T-helper 17 cell (primary cell): ENCODE measurements at places on chromosomes 11 and 22. TPM values are rescaled to one million over a fixed set of nuclear protein-coding genes. Genes with fewer than 3 reads are reported as not detected.

DNA sequence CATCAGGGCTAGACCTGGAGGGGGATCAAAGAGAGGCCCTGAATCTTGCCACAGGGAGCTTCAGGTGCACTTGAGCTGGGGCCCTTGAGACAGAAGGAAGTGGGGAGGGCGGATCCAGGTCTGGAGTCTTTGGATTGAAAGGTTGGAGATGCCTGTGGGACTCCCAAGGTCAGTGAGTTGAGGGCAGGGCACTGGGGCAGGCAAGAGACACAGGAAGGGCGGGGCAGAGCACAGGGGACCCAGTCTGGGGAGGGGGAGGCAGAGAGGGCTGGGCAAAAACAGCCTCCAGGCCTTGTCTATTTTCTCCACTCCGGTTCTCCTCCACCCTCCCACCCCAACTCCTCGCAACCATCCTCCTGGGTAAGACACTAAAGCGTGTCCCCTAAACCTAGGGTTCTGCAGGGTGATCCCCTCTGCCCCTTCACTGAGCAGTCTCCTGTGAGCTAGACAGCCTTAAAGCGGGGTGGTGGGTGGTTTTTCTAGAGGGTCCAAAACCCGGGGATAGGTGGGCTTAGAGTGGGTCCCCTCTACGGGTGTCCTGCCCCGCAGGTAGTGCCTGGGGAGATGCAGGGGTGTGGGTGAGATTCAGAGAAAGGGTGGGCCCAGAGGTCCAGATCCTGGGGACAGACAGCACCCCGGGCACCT, 38.6 kb upstream of the CELSR1 start:
- no peak for DNase-seq

DNA sequence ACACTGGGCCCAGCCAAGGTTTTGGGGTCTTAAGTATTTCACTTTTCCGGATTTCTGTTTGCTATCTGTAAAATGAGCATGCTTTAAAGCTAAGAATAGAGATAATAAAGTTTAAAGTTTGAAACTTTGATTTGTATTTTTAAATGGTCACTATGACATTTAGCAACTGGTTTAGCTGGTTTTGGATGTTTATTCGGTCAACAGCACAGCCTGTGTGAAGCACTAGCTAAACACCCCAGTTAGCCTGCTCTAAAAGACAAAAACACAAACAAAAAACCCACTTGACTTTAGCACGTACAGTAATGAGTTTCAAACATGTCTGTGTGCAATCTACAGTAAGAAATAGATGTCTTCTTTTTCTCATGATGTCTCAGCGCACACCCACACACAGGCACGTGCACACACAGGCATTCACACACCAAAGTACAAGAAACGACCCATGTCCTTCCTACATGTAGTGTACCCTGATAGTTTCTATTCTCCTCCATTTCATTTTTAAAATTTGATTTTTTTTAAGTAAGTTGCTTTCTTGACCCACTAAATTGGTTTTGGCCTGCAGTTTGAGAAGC, 29.4 kb downstream of the SLC1A2 start:
- DNase-seq, result no peak

- no peak for DNase-seq
Observed at GRCh38 chr11:12397931-12398334, 20.6 kb downstream of the PARVA start.

GRCh38 chr11:83158357-83158786, 1.4 kb downstream of the PCF11 start:
- no peak for DNase-seq

DNA sequence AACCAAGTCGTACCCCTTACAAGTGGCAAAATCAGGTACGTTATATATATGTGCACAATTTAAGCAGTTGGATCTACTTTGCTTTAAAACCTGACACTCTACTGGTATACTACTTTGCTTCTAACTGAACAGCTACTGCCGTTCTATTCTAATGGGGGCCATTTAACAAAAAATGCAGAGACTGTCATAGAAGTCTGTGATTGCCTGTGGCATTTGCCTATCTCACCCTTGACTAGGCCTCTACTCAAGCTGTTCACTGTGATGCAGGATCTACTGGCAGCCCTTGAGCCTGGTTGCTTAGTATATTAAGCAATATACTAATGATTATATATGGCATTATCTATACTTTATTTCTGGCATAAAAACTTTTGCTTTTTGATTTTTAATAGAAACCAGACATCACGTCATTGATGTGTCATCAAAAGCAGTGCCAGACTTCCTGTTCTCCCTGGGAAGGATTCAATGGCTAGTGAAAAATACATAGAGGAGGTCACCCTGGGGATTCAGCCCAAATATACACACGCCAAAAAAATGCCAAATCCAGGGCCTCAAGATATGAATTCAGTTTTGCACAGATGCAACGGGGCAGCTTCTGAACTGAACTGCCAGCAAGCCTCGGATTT, 40.0 kb upstream of the FIBIN start:
- DNase-seq, result no peak

GRCh38 chr11:957212-957920, 31.7 kb downstream of the AP2A2 start:
- DNase-seq, result no peak

GRCh38 chr22:44448271-44448830, 49.7 kb downstream of the RTL6 start:
- no peak for DNase-seq

DNA sequence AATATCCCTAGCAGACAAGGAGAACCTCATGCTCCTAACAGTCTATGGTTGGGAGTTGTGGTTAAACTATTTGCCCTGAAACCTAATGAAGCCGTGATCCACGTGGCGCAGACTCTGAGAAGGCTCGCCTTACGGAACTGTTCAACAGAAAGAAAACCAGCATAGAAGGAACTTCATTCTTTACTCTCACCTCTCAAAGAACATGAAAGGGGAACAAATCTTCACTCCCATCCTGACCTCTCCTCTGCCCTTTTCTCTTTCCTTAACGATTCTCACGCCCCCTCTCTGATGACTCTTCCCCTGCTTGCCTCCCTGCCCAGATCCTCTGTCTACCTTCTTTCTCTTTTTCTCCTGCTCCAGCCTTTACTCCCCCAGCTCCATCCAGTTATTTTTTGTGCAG, 54.2 kb downstream of the IRAG1 start:
- DNase-seq, result no peak

- DNase-seq, result peak; percentile 70
Observed at GRCh38 chr22:42581762-42582716, 28.3 kb downstream of the SERHL2 start.

- no peak for DNase-seq
Observed at GRCh38 chr11:106306942-106307341, 229.5 kb downstream of the AASDHPPT start.

DNA sequence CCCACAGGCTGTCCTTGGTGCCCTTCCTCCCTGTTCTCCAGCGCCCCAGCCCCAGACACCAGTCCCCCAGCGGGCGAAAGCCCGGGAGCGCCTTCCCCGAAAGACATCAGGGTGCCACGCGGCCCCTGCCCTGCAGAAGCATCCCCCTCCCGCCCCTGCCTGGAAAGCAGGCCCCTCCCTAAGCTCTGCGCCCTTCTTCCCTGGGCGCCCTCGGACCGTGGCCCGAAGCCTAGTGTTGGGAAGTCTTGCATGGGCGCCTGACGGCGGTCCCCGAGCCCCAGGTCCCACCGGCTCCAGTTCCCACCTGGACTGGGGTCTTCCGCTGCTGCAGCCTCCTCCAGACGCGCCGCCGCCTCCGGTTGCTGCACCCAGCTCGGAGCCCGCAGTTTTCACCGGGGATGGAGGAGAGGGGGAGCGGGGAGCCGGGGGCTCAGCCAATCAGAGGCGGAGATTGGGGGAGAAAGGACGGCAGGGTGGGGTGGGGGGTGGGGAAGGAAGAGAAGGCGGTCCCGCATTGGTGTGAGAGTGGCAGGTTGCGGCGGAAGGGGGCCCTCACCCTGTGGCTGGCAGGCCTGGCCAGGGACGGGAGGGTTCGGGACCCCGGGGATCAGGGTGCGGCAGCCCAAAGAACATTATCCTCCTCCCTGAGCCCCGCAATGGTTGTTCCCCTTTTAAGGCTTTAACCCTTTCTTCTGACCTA, at the start of gene THY1:
Gene THY1, minus strand, starts transcription at position 364 of the 700 bp plus-strand sequence. CDS start 2,267 bp downstream, outside the sequence.
- DNase-seq, result no peak

DNA sequence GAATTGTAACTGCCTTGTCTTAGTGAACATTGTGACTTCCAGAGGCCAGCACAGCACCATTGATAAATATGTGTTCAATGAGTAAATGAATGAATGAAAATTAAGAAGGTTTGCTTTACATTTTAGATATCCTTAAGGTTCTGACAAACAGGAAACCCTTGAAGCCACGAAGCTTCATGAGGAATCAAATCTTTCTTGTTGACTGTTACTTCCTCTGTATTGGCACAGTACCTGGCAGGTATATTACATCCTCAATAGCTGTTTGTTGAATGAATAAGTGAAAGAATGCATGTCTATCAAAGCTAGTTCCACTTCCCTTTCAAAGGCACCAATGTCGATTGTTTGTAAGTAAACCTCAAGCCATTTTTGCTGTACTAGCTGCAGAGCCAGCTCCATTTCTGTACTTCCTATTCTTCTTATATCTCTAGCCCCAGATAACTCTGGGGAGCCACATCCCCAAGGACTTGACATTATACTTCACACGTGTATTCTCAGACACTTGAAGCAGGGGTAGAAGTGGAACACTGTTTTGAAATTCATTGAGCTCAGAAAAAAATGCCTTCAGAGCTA, 140.3 kb upstream of the RAG2 start:
- no peak for DNase-seq

DNA sequence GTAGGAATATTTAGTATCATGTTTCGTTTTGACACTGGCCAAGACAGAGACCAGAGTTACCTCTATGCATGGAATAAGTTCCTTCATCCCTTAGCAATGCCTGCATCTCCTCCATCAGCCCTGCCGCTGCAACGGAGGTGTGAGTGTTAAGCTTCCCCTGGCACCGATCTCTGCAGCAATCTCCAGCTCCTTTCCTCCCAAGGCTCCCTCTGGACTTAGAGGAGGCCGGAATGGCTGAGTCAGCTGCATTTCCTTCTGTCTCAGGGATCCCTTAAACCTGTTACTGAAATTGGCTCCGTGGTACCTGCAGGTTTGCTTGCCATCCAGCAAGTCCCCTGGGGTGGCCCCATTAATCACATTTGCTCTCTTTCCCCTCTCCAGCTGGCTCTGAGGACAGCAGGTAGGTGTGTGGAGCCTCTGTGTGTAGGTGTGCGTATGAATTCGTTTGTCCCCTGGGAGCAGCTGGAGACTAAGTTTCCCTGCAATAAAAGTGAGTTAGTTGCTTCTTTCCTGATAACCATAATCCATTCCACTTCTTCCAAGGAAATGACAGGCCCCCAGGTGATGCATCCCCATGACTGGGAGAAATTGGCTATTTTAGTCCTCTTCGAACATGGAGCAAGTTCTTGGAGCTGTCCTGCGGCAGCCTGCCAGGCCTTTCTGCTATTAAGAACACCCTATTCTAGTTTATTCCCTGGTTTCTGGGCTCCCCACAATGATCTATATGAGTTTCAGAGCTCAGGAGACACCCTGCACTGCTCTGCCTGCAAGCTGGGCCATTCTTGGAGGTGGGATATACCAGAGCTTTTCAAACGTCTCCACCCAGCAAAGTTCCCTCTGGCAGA, 457.2 kb upstream of the CADM1 start:
- no peak for DNase-seq

DNA sequence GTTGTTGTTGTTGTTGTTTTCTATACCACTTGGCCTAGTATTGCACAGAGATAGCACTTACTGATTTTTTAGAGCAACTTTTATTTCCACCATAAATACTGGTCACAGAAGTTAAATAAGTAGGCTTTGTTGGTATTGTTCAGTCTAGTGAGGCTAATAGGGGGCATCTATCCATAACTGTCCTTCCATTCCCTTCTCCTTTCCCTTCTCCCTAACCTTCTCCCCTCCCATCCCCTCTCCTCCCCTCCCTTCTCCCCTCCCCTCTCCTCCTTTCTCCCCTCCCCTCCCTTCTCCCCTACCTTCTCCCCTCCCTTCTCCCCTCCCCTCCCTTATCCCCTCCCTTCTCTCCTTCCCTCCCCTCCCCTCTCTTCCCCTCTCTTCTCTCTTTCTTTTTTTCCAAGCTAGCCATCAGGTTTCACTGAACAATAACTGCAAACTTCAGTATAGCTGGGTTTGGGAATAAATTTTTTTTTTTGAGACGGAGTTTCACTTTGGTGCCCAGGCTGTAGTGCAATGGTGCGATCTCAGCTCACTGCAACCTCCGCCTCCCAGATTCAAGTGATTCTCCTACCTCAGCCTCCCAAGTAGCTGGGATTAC, 56.5 kb downstream of the STIM1 start:
- no peak for DNase-seq

DNA sequence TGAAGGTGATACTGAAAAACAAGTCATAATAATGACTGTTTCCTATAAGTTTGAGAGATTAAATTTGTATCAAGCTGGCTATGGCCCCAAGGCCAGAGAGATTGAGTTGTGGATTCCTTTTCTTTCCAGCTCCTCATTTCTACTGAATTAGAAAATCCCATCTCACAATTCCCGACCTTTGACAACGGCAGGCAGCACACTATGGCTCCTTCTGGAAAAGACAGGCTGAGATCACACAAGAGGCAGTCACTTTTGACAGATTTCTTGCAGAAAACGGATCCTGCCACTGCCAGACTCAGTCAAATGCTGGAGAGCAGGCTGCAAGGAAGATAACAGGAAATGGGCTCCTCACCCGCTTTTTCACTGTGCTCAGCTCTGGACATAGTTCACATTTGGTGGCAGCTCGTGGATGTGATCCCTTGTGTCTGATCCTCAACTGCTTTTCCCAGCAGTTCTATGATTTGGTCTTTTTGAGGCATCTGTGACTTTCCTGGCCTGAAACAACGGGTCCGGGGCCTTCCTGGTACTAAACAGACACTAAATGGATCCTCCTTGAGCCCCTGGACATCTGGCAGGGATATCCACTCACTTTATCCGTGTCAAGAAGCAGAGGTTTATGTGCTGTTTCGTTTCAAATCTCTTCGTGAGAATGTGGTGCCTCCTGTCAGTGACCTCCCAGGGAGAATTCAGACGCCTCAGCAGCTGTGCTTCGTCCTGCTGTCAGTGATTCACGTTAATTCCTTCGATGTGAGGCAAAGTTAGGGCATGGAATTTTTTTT, 26.1 kb upstream of the RTL6 start:
- DNase-seq, result no peak

GRCh38 chr11:122709039-122709760, 53.7 kb downstream of the UBASH3B start:
- no peak for DNase-seq

GRCh38 chr11:69637941-69638871, 2.8 kb upstream of the CCND1 start:
- DNase-seq, result no peak

Gene RELT
- total RNA-seq, result 139 TPM

Gene PAX6
- not detected for total RNA-seq

Gene OR10A2
- not detected for total RNA-seq

Gene FAT3
- total RNA-seq, result not detected

Gene HBE1
- total RNA-seq, result not detected

Gene KRTAP5-1
- total RNA-seq, result not detected

Gene PVALB
- not detected for total RNA-seq

Gene MGAT3
- total RNA-seq, result 0.96 TPM

Gene KIAA1671
- 1.4 TPM for total RNA-seq
